ENCODE measurements at places on chromosomes 6 and 20.

GRCh38 chr20:36642136-36642535, 3.9 kb downstream of the SLA2 start:
- peak; percentile 72 for DNase-seq

- no peak for DNase-seq
Measured at GRCh38 chr6:154824076-154824475, 90.9 kb downstream of the SCAF8 start.

GRCh38 chr6:170283212-170284081, 7.4 kb downstream of the DLL1 start:
- no peak for DNase-seq

DNA sequence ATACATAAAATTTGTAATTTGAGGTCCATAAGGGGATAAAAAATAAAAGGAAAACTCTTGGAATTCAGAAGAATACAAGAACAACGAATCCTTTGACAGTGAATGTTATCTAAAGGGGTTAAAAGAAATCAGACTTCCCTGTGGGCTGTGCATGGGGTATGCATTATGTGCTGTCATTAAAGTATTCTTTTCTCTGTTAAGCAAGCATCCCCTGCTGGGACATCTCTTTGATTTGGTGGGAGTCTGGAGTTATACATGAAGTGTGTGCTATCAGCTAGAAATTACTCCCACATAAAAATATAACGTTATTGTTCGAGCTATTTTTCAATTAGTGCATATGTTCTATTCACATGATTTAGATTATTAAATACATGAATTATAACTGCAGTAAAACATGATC, 195.2 kb downstream of the CENPW start:
- no peak for DNase-seq

GRCh38 chr20:12166053-12166717, 248.5 kb downstream of the BTBD3 start:
- DNase-seq = no peak

DNA sequence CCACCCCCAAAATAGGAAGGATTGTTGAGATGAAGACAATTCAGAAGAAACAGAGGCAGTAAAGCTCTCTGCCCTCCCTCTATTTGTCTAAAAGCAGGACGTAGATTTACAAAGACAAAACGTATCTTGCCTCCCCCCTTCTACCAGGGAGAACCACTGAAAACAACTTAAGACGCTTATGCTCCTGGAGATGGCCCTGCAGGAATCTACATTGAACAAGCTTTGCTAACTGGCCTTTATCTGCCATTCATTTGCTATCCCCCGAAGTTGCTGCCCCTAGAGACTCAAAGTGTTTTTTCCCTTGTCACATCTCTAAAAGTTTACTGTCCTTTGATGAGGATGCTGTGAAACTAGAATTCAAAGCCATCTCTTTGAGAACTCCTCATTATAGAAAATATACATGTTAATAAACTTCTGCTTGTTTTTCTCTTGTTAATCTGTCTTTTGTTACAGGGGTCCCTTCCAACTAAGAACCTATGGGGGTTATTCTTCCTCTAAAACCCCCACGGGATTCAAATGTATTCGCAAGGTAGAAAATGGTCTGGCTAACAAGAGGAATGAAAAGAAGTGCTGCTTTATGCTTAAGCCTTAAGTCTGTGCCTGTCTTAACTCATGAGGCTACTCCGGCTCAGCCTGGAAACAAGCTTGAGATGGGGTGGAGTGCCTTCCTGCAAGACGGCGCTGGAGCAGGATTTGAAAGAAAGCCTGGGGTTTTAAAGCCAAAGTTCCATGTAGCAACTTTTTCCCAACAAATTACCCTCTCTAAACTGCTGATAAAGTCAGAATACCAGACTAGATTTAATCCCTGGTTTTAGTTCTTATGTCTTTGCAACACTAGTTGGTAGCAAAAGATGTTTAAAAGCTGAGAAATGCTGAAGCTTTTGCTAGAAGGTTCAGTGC, 88.0 kb downstream of the CLIC5 start:
- no peak for DNase-seq

DNA sequence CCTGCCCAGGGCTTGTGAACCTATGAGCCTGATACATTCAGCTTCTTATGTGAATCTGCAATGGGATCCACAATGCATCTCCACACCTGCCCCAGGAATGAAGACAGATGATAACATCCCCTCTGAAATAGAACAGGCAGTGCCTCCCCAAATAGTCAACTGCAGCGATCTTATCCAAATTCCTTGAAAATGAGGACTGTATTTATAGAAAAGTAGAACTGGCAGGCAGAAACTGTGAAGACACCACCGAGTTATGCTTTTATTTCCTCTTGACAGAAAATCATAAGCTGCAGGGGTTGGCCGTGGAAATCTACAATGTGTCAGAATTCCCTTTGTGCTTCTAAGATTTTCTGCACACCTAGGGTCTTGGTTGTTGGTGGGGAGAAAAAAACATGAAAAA, 270.3 kb downstream of the TBC1D7 start:
- DNase-seq = no peak

- DNase-seq = no peak
Measured at GRCh38 chr20:43910564-43910963, 4.1 kb upstream of the TOX2 start.

DNA sequence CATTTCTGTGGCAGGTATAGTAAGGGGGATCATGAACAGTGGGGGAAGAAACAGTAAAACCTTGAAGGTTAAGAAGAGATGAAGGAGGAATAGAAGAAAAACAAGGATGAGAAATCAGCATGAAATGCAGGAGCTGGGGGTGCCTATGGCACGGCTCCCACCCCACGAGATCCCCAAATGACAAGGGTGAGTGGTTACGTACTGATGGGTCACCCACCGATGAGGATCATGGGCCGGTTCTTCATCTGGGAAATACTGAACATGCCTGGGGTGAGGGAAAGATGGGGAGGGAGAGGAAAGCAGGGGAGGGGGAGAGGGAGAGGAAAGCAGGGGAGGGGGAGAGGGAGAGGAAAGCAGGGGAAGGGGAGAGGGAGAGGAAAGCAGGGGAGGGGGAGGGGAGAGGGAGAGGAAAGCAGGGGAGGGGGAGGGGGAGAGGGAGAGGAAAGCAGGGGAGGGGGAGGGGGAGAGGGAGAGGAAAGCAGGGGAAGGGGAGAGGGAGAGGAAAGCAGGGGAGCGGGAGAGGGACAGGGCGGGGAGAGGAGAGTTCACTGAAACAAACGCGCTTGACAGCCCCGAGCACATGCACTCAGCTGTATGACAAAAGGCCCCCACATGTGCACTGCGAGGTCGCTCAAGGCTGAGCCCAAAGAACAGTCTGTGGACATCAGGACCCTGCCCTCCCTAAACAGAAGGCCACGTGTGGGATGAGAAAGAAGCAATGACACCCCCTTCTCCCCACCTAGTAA, 25.3 kb downstream of the MOCS1 start:
- DNase-seq = no peak

DNA sequence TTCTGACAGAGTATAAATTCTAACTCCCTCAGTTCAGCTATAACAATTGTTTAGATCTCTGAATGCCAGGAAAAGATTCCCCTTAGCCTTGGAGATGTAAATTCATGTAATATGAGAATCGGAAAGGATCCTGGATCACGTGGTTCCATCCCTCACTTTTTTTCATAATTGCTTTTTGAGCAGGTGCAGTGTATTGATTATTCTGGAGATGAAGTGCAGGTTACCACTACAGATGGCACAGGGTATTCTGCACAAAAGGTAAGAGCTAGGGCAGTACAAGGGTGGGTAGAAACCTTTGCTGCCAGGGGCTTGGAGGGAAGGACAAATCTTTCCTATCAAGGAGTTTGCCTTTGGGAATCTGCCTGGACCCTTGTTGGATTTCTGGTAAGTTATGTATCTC, 52.7 kb downstream of the KDM1B start:
- no peak for DNase-seq

DNA sequence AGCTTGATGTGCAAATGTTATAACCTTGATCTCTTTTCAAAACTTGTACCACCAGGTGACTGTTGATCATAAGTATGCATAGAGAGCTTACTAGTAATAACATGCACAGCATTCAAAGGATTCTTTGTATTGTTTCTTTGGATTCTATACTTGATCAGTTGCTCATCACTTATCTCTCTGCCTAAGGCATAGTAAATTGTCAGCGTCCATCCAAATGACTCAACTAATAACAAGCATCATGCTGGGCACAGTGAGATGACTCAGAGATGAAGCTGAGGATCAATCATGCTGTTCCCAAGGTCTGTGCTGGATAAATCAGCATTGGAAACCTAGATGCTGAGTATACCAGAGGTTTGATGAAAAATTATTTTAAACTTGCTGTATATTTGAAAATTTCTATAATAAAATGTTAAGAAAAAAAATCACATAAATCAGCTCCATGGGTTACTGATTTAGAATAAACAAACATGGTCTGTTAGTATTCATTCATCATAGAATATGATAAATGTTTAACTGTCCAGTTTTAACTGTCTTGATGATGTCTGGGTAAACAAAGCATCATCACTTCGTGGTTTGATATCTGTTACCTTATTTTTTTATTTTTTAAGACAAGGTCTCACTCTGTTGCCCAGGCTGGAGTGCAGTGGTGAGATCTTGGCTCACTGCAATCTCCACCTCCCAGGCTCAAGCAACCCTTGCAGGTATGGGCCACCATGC, 45.6 kb upstream of the SGK1 start:
- no peak for DNase-seq

DNA sequence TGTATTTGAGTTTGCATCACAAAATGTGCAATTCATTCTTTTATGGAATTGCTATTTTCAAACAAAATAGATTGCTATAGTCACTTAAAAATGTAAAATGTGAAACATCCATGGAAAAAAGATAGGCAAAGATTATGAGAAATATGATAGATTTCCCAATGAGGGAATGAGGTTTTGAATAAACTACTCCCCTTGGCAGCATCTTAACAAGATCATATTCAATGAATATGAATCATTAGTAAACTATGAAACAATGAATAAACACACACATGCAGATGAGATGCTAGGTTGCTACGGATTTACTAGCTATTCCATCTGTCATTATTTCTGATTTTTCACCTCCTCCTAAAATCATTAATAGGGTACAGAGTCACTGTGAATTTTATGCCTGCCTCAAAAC, 401.8 kb downstream of the PHF3 start:
- DNase-seq = no peak

GRCh38 chr6:154428897-154429296, 72.3 kb upstream of the IPCEF1 start:
- DNase-seq = no peak

DNA sequence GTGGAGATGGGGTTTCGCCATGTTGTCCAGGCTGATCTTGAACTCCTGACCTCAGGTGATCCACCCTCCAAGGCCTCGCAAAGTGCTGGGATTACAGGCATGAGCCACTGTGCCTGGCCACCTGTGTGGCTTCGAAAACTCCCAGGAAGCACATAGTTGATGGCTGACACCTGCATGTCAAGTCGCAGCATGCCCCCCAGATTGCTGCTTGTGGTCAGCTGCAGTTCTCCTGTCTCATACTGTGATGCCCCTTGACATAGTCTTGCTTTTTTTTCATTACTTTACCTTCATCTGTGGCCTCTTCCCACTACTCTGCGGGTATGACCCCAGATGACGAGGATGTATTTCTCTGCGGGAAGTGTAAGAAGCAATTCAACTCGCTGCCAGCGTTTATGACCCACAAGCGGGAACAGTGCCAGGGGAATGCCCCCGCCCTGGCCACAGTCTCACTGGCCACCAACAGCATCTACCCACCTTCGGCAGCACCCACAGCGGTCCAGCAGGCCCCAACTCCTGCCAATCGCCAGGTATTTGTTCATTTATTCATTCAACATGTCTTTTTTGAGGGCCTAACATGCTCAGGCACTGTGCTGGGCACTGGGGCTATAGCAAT, 13.1 kb downstream of the ZNF341 start:
- DNase-seq = no peak

DNA sequence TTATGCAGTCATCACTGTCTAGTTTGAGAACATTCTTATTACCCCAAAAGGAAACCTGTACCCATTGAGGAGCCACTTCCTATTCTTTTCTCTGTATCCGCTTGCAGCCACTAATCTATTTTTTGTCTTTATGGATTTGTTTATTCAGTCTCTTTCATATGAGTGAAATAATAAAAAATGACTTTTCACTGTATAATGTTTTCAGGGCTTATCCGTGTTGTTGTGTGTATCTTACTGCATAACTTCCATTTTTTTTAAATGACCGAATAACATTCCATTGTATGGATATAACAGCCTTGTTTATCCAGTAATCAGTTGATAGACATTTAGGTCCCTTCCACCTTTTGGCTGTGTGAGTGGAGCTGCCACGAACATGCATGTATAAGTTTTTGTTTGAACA, 86.6 kb downstream of the ZFAND3 start:
- DNase-seq = no peak

DNA sequence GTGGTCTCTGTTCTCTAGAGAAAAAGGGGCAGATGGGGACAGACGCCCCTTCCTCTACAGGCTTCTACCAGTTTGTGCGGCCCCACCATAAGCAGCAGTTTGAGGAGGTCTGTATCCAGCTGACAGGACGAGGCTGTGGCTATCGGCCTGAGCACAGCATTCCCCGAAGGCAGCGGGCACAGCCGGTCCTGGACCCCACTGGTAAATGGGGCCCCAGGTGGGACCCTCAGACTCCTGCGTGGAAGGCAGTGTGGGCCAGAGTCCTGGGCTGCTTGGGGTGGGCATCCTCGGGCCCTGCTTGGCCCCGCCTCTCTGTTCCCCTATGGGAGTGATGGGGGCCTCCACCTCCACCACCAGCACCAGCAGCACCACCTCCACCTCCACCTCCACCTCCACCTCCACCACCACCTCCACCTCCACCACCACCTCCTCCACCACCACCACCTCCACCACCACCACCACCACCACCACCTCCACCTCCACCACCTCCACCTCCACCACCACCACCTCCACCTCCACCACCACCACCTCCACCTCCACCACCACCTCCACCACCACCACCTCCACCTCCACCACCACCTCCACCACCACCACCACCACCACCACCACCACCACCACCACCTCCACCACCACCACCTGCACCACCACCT, 3.2 kb upstream of the TNFRSF6B start:
- no peak for DNase-seq
